ENCODE measurements at places on chromosomes 4 and X.

DNA sequence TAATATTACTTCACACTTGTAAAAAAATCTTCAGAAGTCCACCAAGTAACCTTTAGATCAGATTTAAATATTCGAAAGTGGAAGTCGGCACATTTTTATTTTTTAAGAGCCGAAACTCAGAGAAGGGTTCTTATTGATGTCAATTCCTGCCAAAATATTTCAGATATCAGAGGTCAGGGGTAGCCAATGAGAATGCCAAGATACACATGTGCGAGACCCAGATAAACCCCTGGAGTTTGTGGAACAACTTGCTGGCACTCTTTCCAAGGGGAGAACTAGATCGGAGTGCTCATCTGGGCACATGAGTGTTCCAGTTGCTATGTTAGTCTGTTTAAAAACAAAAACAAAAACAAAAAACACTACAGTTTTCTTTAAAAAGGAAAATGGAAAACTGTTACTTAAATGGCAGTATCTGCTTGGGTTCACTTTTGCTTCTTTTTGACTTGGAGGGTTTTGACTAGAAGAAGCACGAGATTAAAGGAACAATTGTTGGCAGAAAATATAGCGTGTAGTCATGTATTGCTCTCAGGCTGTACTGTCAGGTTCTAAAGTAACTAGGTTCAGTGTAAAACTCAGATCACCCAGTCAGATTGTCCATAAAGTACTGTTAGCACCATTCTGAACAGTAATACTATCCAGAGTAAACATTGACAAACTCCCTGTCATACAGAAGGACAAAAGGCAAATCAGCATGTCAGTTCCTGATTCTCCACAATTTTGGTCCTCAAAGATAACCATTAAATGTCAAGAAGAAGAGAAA is 188.0 kb upstream of the PACRGL start:
- no peak for DNase-seq

DNA sequence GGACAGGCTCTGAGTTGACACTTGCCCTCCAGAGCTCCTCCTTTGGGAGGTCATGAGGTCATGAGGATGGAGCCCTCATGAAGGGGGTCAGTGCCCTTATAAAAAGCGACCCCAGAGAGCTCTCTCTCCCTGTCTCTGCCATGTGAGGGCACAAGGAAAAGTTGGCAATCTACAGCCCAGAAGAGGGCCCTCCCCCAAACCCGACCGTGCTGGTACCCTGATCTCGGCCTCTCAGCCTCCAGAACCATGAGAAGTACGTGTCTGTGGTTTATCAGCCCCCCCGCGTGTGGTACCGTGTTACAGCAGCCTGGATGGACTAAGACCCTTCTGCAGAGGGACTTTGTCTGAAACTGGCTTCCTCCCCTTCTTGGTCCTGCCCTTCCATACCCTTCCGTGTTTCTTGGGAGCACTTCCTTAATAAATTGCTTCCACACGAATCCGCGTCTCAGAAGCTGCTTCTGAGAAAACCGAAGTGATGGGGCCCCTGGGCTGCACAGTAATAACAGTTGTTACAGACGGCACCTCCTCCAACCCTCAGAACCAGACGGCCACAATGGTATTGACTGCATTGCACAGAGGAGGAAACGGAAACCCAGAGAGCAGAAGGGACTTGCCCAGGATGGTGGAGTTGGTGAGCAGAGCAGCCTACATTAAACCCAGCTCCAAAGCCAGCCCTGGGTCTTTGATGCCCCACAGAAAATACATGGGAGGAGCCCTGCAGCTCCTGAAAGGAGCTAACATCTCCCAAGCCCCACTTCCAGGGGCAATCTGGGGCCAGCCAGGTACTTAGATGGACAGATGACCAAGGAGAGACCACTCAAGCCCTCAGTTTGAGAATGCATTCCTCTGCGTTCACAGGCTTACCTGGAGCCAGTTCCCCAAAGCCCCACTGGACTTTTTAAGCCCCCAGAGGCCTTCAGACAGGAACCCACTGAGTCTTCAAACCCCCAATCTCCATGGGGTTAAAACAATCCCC is 242.7 kb downstream of the BCOR start:
- DNase-seq, result no peak

- no peak for DNase-seq
These were observed 9.1 kb downstream of the CHRDL1 start for GRCh38 chrX:110786486-110786885.

DNA sequence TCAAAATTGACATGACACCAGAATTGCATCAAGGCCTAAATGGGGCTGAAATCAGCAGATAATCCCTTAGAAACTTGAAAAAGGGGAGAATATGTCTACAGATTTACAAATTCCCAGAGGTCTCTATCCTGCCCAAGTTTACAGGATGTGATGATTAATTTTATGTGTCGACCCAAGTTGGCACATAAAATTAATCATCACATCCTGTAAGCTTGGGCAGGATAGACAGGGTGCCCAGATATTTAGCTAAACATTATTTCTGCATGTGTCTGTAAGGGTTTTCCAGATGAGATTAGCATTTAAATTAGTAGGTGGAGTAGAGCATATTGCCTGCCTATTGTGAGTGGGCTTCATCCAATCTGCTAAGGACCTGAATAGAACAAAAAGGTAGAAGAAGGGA is 52.3 kb downstream of the ARHGEF6 start:
- DNase-seq, result no peak

- no peak for DNase-seq
These were observed 20.3 kb downstream of the SMS start for GRCh38 chrX:21960569-21961541.

DNA sequence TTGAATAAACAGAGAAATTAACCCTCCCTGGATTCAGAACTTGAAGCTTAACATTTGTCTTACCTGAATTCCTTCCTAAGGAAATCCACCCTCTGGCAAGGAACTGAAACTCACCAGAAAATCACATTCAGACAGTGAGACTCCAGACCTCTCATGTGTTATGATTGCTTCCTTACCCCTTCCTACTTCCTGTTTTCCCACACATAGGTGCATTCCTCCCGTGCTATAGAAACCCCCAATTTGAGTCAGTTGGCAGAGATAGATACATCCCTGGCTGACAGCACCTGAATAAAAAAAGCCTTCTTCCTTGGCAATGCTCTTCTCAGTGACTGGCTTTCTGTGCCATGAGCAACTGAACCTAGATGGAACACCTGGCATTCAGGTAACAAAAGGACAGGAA is 157.0 kb upstream of the SMIM31 start:
- DNase-seq, result no peak

- no peak for DNase-seq
These were observed 160.2 kb upstream of the SPIN4 start for GRCh38 chrX:63511361-63511760.

DNA sequence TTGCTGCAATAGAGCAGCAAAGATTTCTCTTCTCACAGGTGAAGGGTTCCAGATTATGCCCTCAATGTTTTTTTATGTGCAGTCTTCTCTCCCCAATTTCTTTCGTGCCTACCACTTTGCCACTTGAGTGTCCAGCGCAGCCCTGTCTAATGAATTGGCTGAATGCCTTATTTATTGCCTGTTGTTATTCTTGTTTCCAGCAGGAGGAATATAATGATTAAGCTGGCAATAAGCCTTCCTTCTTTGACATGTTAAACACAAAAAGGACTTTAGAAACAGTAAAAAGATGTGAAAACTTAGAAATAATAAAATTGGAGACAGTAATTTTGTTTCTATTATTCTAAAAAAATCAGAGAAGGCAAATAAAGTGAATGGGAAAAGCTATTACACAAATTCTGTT is 34.6 kb upstream of the FRAS1 start:
- DNase-seq, result no peak

DNA sequence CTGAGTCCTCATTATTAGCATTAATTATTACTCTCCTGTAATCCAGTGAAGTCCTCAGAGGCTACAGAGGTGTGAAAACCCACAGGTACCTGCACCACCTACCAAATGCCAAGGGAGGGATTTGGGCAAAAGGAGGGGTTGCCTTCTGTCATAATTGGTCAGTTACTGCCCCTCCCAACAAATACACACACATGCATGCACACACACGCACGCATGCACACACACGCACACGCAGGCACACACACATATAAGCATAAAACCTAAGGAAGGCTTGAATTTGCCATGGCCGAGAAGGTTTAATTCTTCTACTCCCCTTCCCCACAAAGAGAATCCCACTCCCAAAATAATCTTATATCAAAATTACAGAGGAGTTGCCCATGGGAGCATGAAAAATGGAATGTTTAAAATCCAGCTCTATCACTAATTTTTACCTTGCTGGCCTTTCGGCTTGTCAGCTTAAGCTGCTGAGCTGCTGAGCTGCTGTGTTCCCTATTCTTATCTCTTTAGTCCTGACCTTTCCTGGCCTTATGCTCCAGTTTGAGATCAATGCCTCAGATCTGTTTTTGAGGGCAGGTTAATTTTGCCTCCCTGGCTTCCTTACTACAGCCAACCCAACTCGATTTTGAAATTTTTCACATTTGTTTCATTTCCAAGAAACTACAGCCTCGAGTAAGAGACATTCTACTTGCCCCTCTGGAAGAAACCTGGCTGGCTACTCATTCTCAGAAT is 95.0 kb downstream of the CAMK2D start:
- no peak for DNase-seq

DNA sequence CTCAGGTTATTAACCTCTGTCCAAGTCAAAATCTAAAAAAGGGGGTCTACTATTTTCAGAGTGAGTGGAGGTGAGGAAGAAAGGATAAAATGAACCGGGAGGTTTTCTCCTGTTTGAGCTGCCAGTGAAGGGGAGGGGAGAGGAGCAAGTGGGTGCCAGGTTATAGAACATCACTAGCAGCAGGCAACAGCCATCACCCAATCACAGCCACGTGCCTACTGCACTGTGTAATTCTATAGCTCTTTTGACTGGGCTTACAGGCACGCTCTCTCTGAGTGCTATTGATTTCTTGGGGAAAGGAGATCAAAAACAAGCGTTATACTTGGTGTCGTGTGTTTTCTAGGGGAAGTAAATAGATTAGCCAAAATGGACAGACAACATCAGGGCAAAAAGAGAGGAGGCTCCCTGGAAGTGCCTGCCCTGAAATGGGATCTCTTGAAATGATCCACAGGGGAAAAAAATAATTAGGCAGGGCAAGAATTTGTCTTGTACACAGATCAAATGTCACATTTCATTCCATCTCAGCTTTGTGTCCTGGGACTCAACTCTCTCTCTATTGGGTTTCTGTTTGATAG is 300.5 kb upstream of the LCORL start:
- no peak for DNase-seq

DNA sequence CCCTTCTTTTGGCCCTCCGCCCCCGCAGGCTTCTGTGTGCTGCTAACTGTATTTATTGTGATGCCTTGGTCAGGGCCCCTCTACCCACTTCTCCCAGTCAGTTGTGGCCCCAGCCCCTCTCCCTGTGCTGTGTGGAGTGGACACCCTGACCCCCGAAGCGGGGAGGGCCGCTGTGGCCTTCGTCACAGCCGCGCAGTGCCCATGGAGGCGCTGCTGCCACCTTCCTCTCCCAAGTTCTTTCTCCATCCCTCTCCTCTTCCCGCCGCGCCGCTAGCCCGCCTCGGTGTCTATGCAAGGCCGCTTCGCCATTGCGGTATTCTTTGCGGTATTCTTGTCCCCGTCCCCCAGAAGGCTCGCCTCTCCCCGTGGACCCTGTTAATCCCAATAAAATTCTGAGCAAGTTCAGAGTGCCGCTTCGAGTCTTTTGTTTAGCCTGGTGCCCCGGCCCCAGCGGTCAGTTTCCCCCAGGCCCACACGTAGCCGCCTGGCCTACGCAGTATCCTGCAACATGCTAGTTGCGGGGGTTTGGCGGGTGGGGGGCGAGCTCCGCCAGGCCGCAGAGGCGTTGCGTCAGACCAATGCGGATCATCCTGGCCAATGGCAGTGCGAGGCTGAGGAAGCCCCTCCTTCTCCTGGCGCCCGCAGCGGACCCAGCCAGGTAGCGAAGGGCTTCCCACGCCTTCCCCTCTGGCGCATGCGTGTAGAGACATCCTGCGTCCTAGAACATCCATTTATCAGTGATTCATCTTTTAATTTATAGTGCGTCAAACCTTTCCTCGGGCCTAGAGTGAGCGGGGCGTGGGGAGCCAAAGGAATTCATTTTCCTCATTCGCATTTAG is 5.6 kb upstream of the KANTR start:
- peak; percentile 8 for DNase-seq

- DNase-seq, result no peak
These were observed 25.7 kb downstream of the TACC3 start for GRCh38 chr4:1746919-1747602.

- DNase-seq, result no peak
These were observed 102.0 kb upstream of the ZNF827 start for GRCh38 chr4:146040623-146041022.

GRCh38 chr4:115154826-115155225 is 41.4 kb upstream of the NDST4 start:
- no peak for DNase-seq

DNA sequence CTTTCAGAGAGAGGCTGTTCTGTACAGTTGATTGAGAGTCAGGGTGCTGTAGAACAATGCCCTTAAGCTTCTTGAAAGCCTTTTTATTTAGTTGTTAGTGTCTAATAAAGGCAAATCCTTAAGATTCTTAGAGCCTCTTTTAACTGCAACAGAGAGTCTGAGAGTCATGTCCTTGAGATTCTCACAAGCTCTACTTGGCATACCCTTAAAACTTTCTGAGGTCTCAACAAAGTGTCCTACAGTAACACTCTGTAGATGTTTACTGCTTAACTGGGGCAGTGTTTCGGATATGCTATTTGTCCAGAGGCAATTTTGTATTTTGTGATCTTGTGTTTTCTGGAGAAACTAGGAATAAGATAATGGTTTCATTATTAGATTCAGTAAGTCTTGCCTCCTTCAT is 209.7 kb downstream of the ARHGAP24 start:
- DNase-seq, result no peak

DNA sequence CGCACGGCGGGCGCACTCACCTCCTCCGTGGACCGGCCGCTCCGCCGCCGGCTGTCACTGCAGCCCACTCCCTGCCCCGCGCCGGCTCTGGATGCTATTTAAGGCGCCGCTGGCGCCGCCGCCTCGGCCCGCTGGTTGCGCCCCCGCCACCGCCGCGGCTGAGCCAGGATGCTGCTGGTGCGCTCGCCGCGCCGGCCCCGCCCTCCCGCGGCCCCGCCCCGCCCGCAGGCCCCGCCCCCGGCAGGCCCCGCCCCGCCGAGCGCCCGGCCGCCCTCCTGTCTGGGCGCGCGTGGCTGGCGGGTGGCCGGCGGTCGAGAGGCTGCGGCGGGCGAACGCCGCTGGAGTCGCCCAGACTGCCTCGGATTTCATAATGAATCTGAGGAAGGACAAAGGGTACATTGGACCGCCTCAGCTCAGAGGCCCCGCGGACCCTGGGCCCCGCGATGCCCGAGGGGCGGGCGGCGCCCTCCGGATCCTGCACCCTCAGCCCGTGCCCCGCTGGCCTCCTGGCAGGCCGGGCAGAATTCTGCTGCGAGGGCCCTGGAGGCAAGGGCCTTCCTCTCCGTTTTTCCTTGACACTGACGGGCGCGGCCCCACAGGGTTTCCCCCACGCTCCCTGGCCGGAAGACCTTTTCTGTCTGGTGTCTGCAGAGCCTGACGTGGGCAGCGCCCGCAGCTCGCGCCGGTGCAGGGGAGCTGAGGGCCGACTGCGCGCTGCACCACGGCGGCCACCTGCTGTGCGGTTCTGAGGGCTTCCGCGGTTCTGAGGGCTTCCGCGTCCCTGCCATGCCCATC is at the start of gene ACSL1:
Gene ACSL1 (minus strand): TSS at position 73 of the 795 bp plus-strand sequence. CDS start 22,454 bp downstream, outside the sequence.
- DNase-seq, result peak; percentile 3

GRCh38 chr4:59704616-59705015 is 1495.5 kb upstream of the ADGRL3 start:
- no peak for DNase-seq
